ENCODE measurements at places on chromosomes 2 and 18. TPM values are rescaled to one million over a fixed set of nuclear protein-coding genes. Genes with fewer than 3 reads are reported as not detected.

DNA sequence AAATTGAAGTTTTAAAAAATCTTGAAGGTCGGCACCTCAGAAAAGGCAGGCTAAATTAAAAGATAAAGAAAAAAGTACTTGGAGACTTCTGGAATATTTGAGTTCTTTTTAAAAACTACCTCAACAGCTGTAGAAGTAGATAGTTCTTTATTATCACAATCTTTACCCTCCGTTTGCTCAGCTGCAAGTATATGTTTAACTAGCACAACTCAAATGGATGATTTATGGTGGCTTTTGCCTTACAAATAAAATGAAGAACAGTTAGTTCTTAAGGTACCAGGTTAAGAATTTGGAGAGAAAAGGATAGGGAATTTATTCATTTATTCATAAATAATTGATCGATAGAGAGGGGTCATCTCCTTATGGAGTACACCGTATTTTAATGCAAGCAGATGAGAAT is 237.6 kb upstream of the FOSL2 start:
- no peak for DNase-seq

DNA sequence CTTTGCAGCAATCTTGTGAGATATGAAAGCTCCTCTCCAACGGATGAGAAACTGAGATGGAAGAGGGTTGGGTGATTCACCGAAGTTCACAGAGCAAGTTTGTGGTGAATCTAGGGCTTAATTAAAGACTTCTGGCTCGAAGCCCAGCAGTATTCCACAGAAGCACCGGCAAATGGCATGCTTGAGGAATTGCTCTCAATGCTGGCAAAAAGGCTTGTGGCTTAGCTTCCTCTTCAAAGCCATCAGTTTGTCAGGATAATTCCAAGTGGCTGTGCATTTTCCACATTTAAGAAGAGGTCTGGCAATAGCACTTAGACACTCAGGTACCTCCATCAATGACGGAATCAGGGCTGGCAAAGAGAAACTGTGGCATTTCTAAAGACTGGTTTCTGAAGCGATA is 98.7 kb upstream of the SLC66A3 start:
- DNase-seq = peak; percentile 80

DNA sequence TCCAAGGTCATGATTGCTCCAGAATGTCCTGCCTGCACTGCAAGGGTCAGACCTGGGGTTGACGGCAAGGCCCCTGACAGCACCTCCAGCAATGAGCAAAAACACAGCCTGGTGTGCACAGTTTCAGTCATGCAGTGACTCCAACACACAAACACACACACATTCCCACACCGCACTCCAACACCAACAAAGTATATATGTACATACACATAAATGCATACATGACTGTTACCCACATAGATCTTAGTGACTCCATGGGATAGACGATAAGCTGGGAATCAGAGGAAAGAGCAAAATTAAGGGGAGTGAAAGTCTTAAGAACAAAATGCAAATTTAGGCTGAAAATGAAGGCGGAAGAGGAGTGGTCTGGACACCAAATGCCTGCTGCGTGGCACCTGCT is 112.7 kb upstream of the TEKT4 start:
- no peak for DNase-seq

DNA sequence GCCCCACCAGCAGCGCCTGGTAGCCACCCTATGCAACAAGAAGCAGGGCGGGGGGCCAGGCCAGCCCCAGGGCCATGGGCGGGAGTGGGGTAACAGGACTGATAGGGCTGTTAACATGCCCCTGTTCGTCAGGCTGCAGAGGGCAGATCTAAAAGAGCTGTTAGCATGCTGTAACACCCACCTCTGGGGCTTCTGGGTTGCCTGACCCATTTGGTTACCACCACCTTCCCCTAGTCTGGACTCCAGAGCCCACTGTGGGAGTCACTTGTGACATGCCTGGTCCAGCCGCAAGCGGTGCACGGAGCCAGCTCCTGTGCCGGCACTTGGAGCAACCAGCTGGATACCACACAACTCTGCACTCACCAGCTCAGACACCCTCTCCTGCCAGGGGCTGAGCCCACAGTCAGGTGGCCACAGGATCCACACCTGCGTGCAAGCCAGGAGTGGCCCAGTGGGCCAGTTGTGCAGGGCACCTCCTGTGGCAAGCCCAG is 2.1 kb downstream of the METTL8 start:
- DNase-seq = no peak

DNA sequence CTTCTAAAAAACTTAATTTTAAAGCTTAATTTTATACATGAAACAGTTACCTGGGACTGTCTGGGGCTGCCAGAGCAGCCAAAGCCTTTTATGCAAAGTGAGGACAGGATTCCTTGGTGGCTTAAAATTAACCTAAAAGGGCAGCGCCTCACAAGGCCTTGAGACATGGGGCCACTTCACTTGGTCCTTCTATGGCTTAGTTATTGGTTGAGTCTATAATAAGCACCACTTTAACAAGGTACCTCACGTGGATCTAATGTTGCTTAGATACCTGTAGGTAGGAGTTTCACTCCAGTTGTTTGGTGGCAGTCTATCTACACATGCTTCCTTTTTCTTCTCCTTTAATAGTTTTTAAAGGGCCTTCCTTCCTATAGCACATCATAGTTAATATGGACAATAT is 51.6 kb downstream of the EIF2AK3 start:
- DNase-seq = no peak

- DNase-seq = no peak
Observed at GRCh38 chr2:213500881-213501280, 216.6 kb downstream of the SPAG16 start.

DNA sequence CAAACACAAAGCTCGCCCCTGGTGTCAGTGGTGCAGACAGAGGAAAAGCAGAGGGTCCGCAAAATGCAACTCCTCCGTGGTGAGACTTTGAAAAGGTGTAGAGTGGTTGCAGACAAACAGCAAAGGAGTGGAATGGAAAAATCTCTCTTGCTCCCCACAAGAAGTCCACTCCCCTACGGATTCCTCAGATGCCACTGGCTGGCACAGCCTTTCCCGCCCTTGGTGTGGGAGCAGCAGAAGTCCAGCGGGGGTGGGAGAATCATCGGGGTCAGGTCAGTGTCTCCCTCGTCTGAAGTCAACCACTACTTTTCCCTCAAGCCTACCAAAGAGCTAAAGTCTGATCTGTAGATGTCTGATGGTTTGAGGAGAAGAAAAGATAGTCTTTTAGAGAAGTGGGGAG is 22.3 kb upstream of the B3GNT7 start:
- DNase-seq = no peak

DNA sequence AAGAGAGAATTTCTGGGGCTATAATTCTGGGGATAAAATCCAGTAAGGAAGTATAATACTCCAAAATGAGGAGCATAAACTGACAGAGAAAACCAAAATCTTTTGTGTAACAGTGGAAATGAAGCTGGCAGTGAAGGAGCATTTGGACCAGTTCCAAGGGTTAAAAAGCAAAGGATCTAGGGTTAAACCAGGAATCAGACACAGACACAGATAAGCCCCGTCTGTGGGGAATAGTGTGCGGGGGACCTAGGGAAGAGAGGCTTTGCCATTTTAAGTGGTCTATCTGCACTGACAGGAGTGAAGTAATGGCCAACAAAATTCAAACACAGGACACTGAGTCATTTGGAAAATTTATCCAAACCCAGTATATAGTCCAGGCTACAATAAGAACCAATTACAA is 23.4 kb downstream of the SAP130 start:
- DNase-seq = no peak

C2orf78 gene
- total RNA-seq = not detected

- DNase-seq = no peak
Observed at GRCh38 chr2:36801088-36801487, 104.6 kb downstream of the VIT start.

DNA sequence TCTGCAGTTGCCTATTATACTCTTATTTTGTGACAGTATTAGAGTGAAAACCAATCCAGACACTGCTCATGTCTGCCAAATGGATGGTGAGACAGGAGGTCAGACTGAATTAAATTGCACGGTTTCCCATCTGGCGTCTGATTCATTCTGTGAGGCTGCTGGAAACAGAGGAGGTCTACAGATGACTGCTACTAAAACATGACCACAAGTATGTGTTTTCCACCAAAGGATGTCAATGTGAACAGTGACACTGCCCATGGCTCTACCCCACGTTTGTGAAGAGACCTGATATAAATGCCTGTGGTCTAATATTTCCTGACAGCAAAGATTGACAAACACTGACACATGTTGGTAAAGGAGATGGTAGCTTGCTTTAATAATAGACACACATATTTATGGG is 104.3 kb upstream of the ST6GAL2 start:
- no peak for DNase-seq

GRCh38 chr2:43169099-43169945 is 57.1 kb downstream of the ZFP36L2 start:
- DNase-seq = no peak

- no peak for DNase-seq
Observed at GRCh38 chr2:220041447-220041846, 414.0 kb downstream of the SLC4A3 start.

GRCh38 chr18:76361219-76361618 is 133.8 kb downstream of the ZNF516 start:
- no peak for DNase-seq

- DNase-seq = no peak
Observed at GRCh38 chr18:10354890-10355289, 99.5 kb upstream of the APCDD1 start.

COA5 gene
- 68.5 TPM for total RNA-seq

DNA sequence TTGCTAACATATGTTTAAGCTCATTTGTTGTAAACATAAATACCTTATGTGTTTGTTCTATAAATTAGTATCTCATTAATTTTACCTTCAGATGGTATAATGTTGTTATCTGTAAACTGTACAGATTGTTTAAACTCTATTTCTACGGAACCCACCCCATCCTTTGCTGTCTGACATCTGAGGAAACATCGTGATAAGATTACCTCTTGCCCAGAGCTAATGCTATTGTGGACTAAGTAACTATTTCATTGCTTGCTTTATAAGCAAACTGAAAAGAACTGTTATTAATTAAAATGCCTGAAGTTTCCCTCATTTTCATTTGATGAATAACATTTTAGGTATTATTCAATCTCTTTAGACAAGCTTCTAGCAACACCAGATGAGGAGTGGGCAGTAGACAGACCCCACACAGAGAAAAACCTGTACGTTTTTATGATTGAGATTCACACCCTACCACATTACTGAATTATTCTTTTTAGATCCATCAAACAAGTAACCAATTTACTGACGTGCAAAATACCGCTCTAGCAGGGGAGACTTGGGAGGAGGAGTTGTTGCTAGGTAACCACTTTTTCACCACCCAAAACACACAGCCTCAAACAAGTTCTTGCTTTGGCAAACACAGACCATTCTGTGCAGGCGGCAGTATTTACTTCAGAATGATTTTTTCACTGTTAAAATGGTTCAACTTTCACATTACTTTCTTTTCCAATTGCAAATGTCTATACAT is 1.9 kb upstream of the SYT4 start:
- DNase-seq = peak; percentile 11

ZNF142 gene
- 5.4 TPM for total RNA-seq

DNA sequence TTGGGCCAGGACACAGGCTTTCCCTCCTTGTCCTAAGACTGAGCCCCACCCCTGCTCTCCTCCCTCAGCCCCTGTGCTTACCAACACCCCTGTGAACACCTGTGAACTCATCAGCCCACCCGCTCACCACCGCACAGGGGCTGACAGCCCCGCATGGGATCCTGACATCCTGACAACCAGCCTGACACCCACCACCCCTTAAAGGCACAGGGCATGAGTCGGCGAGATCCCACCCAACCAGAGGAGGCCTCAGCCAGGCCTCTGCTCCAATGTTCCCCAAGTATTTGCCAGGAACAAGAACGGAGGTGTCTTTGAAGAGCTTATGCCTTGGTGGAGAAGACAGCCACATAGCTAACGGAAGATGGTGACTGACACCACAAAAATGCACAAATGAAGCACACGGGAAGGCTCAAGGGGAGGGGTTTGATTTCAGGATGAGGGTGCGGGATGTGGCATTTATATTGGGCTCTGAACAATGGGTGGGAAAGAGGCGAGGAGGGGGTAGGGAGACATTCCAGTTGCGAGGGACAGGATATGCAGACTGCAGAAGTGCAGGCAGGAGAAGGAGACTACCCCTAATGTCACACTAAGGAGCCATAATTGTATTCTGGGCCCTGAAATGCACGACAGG is 11.0 kb downstream of the RAB11FIP5 start:
- DNase-seq = no peak

CCDC142 gene
- 15.0 TPM for total RNA-seq

GRCh38 chr2:229731916-229732315 is 17.6 kb upstream of the DNER start:
- DNase-seq = no peak

DSG1 gene
- total RNA-seq = not detected

ALKAL2 gene
- total RNA-seq = 2.0 TPM

GRCh38 chr2:175205523-175205922 is 24.0 kb upstream of the ATP5MC3 start:
- peak; percentile 18 for DNase-seq

UGT1A4 gene
- total RNA-seq = 0.10 TPM

PDE1A gene
- total RNA-seq = not detected

GRCh38 chr2:240300261-240300821 is 135.1 kb upstream of the GPC1 start:
- no peak for DNase-seq

GRCh38 chr2:197144183-197144582 is 166.4 kb downstream of the ANKRD44 start:
- DNase-seq = no peak

NPHP1 gene
- total RNA-seq = 29.2 TPM

- no peak for DNase-seq
Observed at GRCh38 chr2:70181363-70181956, 9.4 kb downstream of the C2orf42 start.

DNA sequence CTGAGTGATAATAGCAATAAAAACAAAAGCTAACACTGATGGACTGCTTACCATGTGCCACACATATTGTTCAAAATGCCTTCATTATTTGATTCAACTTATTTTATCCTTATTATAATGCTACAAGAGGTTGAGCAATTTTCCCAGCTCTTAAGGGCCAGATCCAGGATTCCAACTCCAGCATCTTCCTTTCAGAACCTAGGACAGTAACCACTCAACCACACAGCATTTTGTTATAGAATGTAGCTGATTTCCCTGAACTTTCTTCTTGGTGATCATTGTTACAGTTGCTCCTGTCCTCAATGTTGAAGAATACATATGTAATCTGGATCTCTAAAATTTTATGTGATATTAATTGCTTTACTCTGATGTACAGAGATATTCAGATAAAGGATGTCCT is 341.7 kb downstream of the PIK3C3 start:
- no peak for DNase-seq

KCNG2 gene
- not detected for total RNA-seq

GRCh38 chr2:63950414-63950813 is 68.8 kb downstream of the VPS54 start:
- DNase-seq = no peak

GRCh38 chr18:29512203-29512602 is 1335.3 kb upstream of the CDH2 start:
- no peak for DNase-seq

- DNase-seq = no peak
Observed at GRCh38 chr2:69936906-69937305, 22.0 kb downstream of the MXD1 start.

Measured in Caki2 (cell line).